ENCODE measurements at places on chromosomes 1 and 21.

DNA sequence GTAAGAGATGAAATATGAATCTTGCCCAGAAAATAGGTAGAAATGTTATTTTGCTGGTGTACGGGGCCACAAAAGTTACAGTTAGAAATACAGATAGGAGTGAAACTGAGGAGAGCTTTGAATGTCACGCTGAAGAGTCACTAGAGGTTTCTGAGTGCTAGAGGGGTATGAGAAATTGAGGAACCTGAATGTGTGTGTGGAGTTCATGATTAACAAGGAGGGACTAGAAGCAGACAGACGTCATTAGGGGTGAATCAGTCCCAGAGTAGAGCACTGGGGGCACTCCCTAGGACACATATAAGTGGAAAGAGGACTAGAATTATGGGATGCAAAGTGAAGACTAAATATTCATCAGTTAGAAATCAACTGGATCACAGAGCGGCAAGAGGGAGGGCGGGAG, 188.9 kb upstream of the MAP1LC3C start:
- DNase-seq, result no peak

GRCh38 chr1:30658014-30658336, 65.4 kb downstream of the MATN1 start:
- no peak for DNase-seq

DNA sequence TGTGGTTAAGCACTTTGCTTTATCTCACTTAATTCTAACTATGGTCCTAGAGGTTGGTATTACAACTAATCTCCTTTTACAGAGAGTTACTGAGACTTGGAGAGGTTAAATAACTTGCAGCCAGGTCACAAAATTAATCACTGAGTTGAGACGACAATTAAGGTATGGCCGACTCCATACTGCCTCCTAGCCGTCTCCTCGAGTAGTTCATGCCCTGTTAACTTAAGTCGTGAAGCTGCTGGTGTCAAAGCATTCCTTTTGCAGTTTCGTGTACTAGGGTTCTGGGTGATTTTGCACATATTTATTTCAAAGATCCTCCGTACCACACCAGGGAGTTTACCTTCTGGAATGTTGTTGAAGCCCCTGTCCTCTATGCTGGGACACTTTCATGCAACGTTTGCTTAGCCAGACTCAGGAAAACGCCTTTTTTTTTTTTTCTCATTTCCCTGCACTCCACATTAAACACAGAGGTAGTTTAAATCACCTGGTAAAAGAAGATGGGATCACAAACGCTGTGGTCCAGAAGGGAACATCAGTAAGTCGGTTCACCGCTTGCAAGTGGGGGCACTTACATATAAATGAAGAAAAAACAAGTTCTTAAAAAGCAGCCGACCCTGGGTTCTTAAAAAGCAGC, 570 bp upstream of the NEK7 start:
- peak; percentile 68 for DNase-seq

DNA sequence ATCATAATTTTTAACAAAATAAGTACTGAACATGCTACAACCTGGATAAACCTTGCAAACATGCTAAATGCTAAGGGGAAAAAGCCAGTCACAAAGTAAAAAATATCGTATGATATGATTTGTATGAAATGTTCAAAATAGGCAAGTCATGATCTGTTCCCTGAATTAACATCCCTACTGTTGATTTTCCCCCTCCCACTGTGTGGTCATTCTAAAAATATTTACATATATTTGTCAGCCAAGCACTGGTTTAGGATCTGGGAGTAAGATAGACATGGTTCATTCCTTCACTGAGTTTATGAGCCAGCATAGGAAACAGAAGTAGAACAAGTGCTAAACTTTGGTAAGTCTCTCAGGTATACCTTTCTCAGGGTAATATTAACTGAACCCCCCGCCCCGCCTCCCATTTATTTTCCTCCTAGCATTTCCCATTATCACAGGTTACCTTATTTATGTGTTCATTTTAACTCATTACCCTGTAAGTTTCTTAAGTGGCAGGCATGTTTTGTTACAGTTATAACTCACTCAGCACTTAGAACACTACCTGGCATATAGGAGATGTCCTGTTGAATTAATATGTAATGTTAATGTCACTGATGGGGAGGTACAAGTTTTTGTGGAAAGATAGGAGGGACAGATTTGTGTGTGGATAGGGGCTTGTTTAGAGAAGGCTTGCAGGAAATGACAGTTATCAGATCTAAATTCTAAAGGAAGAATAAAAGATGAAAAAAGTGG, 12.3 kb downstream of the UQCRH start:
- DNase-seq, result no peak

DNA sequence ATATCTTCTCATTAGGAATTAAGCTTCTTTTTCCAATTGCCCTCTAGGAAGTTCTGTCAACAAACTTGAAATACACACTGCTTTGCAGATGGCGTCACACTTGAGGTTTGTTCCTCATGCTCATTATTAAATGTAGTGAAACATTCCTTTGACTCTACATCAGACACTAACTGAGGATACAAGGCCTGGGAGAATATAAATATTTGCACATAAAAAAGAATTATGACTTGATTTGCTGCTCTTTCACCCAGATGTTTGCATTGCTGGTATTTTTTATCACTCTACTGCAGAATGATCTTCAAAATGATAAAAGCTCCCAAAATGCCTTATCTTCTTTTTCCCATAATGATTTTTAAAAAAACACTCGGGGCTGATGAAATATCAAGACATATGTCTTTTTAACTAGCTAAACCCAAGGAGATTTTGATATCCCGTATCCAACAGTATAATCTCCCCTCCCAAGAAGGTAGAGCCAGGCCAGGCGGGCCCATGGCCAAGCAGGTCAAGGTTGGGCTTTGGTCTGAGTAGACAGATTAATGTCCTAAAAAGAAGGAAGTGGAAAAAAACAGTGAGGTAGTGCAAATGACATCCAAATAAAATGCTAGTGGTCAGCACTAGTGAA, 264.6 kb downstream of the HHIPL2 start:
- no peak for DNase-seq

DNA sequence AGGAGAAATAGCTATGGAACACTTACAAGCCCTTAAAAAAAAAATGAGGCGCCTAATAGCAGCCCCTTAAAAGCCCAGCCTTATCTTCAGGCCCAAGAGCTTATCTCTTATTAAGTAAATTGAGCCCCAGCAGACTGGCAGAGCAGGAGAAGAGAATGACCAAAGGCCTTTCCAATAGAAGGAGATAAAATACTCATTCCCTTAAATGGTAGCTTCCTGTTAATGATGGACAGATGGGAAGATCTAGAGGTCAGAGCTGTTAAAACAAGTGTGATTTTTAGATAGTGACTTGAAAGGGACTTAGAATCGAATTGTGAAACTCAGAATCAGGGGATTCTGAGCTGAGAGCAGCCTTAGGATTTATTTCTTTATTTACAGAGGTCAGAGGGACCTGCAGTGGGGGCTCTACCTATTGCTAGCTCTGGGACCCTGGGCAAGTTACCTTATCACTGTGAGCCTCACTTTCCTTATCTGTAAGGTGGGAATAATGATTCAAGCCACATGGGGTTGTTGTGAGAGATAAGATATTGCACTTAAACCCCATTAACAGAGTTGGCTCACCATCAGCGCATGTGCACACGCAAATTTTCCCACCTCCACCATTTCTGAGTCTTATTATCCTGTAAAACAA, 101.3 kb upstream of the C8B start:
- DNase-seq, result no peak

DNA sequence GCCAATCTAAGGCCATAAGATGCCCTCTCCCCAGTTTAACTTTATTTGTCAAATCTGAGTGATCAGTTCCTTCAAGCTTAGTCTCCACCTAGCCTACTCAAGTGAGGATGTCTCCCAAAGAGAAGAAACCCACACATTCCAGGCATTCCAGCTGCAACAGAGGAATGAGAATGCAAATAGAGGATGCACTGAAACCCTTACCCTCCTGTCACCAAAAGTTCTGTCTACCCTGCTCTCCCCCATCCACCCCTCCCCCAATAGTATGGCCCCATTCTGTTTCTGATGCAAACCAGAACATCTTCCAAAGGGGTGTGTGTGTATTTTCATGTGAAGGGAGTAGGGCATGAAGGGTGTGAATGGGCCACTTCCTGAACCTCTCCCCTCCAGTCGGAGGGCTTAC, 3.0 kb downstream of the DUSP23 start:
- DNase-seq, result no peak

GRCh38 chr1:54667797-54668196, 26.2 kb downstream of the MROH7 start:
- no peak for DNase-seq

DNA sequence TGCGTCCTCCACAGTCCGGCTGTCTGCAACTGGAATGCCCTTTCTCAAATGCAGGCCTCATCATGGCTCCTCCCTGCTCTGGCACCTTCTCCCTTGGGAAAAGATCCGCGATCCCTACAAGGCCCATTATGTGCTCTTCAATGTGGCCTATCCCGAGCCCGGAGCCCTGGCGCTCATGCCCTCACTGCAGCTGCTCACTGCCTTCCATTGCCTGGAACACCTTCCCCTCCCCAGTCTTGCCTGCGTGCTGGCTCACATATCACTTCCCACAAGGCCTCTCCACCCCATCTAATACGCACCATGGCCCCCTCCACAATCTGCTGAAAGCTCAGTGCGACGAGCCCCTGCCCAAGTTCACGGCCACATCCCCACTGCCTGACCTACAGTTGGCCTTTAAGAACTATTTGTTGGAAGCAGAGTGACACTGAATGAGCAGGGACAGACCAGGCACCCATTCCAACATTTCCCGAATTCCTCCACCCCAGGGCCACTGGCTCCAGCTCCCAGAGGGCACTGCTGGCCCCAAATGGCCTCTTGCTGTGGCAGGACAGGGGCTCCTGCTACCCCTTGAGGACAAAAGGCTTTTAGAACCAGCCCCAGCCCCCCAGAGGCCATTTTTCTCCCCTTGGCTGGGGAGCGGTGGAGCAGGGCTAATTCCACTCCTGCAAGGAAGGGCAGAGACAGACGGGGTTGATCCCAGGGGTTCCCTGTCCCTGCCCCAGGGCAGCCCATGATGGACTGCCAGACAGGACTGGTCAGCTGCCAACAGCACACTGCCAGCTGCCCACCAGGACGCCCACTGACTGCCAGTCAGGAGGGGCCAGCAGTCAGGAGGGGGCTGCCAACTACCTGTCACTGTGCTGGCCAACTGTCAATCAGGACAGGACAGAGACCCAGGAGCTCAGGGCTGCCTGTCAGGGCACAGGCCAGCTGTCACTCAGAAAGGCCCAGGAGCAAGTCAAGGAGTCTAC, 64.8 kb downstream of the DHRS3 start:
- DNase-seq, result no peak

GRCh38 chr1:185969524-185969991, 235.4 kb downstream of the HMCN1 start:
- DNase-seq, result no peak

DNA sequence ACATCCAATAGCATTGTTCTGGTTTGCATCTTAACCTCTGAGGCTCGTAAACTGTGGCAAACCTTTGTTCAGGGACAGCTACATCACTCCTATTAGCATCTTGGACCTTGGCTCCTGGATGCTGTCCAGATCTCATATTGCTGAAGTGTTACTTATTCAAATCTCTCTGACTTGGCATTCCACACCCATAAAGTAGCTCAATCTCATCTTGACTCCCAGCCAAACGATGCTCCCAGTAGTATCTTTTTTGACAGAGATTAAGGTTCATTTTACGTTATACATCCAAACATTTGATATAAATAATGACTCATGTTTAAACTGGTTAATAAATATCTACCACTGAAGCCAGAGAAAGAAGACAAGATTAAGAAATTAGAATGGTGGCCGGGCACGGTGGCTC, 4.4 kb upstream of the FLVCR1 start:
- no peak for DNase-seq
